ENCODE measurements at places on chromosomes 4 and X. TPM values are rescaled to one million over a fixed set of nuclear protein-coding genes. Genes with fewer than 3 reads are reported as not detected.

MAGEC3 gene
- not detected for total RNA-seq

- no peak for DNase-seq
Observed at GRCh38 chr4:171534391-171534790, 278.8 kb upstream of the GALNTL6 start.

DGKK gene
- total RNA-seq = not detected

RADX gene
- total RNA-seq = 1.7 TPM

TEC gene
- 1.9 TPM for total RNA-seq

DNA sequence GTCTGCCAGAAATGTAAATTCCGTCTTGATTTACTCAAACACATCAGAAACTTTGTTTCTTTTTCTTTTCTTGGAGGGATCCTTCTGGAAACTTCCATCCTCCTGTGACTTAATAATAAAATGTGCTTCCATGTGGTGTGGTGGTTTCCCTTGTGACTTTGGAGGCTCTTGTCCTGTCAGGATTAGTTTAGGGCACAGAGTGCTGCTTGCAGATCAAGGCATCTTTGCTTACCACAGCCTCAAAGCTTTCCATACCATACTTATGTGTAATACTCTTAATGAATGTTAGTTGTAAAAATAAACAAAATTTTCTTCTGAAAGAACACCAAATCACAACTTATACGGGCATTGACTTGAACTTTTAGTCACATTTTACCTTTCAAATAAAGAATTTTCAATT is 27.4 kb downstream of the GBA3 start:
- DNase-seq = no peak
